ENCODE measurements at places on chromosomes 13 and 19. TPM values are rescaled to one million over a fixed set of nuclear protein-coding genes. Genes with fewer than 3 reads are reported as not detected.

Gene UNC13A
- 0.10 TPM for polyA plus RNA-seq

GRCh38 chr13:39326469-39327171 is 276.4 kb downstream of the LHFPL6 start:
- DNase-seq = no peak

Gene OLFM2
- 30.2 TPM for polyA plus RNA-seq

GRCh38 chr13:76696370-76696769 is 189.8 kb downstream of the KCTD12 start:
- no peak for DNase-seq

GRCh38 chr13:113460599-113460998 is 7.3 kb upstream of the ADPRHL1 start:
- no peak for DNase-seq

DNA sequence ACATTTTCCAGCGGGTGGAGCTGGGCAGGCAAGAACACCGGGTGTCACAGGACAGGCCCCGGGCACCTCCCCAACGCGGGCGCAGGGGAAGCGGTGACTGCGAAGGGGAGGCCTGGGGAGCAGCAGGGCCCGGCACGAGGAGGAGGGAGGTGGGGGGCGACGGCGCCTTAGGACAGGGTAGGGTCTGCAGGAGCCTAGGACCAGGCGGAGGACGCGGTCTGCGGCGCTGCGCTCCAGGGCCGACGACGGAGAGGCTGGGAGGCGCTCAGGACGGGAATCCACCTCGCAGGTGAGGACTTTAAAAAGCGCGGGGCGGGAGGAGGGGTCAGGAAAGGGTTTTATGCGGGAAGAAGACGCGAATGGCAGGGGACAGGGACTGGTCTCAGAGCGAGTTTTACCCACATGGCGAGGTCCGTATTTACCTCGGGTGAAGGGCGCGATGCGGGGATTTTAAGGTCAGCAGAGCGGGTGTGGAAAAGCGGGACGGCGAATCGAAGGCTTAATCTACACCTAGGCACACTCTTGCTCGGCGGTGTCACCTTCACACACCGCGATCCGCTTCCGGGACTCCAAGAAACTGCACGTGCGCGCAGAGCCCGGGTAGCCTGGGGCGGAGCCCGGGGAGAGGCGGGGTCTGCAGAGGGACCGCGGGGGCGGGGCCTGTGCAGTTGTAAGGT is 13.5 kb downstream of the ERVV-2 start:
- DNase-seq = no peak

- no peak for DNase-seq
Observed at GRCh38 chr13:105816994-105817393, 718.5 kb downstream of the EFNB2 start.

- DNase-seq = no peak
Observed at GRCh38 chr13:25132751-25133390, 36.9 kb downstream of the PABPC3 start.

DNA sequence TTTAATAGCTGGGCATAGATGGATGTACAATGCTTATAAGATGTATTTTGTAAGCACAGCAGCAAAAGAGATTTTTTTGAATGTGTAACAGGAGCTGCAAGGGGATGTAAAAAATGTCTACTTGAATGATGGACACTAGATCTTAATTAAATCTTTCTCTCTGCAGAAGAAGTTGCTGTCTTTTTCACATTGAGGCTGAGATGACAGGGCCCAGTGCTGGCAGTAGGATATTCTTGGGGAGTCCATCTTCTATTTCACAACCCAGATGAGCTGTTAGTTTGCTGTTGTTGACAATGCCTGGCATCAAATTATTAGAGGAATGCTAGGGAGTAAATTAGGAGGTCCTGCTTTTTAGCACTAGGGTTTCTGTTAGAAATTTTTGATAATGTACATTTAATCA is 698.7 kb downstream of the SLITRK5 start:
- DNase-seq = no peak

- DNase-seq = no peak
Observed at GRCh38 chr13:103730407-103730806, 664.2 kb upstream of the SLC10A2 start.

- no peak for DNase-seq
Observed at GRCh38 chr19:19406878-19407632, 1.6 kb downstream of the GATAD2A start.

DNA sequence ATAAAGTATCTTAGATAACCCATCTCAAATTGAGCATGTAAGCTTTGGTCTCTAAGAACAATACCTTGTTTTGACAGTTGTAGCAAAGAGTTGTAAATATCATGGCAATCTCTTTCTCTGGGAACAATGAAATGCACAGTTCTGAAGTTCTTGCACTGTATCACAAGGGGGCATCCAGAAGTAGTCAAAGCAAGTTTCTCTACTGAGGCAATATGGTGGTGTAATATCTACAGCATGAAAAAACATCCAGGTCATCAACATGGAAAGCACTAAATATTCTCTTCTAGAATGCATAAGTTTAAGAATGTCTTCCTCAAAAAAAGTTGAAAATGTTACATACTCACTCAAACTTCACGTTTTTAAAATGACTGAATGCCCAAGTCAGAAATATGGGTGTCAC is 19.6 kb downstream of the MTMR6 start:
- DNase-seq = no peak

Gene ZNF507
- polyA plus RNA-seq = 15.9 TPM

Gene PNMA8A
- polyA plus RNA-seq = 43.2 TPM

GRCh38 chr19:2096480-2097202 is at the start of gene IZUMO4:
Gene IZUMO4, plus strand, starts transcription at chr19:2096915. Its CDS starts 31 bp downstream, at chr19:2096946.
- peak; percentile 97 for DNase-seq

Gene F2RL3
- 0.18 TPM for polyA plus RNA-seq

GRCh38 chr13:77776704-77777103 is 79.2 kb downstream of the SLAIN1 start:
- no peak for DNase-seq

DNA sequence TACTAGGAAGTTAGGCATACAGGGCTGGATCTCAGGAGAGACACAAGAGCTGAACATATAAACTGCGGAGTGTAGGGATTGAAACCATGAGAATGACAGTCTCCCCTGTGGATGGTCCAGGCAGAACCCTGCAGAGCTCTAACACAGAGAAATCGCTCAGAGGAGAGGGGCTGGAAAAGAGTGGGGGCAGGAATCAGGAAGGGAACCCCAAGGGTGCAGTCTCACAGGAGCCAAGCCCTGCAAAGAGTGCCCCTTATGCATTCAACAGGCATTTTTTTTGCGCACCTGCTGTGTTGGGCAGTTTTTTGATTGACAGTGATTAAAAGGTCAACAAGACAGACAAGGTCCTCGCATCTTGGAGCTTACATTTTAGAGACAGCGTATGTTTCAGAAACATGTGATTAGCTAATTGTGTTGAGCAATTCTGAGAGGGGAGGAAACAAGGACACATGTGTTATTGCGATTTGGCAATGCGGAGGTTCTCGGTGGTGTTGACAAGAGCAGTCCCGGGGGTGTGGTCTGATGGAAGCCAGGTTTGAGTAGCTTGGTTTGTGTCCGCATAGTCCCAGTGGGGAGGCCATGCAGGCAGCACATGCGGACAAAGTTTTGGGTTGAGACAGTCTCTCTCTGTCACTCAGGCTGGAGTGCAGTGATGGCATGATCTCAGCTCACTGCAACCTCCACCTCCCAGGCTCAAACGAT is 182.6 kb upstream of the IRS2 start:
- no peak for DNase-seq

DNA sequence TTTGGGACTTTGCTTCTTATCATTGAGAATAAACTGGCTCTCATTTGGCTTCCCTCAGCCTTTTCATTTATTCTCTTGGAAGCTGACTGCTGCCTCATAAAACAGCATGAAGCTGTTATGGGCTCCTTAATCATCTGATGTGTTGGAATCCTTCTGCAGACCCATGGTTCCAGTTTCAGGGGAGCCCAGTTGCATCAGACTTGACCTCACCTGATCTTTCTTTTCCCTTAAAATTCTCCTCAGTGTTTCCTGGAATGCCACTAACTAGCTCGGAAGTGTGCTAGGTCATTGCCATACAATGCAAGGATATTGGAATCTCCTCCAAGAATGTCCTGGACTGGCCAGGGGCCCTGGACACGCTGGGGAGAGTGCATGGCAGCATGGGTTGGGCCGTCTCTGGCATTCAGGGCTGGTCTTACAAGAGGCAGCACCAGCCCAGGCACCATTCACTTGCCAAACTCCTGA is 158.7 kb downstream of the FLT1 start:
- no peak for DNase-seq

Gene C19orf67
- polyA plus RNA-seq = not detected

- DNase-seq = no peak
Observed at GRCh38 chr13:23848019-23848418, 41.2 kb downstream of the MIPEP start.

DNA sequence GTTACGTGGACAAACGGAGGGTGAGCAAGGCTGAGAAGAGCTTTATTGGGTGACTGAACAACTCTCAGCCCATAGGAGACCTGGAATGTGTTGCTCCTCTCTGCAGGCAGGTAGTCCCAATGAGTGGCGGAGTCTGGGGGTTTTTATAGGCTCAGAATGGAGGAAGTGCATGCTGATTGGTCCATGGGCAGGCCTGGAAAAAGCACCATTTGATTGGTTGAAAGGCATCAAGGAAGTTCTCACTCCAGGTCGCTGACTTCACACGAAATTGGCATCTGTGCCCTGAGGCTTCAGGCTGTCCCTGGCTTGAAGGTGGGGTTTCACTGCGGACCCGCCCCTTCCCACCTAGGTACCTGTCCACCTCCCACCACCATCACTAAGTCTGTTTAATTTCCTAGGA is 65.4 kb downstream of the SPATA13 start:
- no peak for DNase-seq

DNA sequence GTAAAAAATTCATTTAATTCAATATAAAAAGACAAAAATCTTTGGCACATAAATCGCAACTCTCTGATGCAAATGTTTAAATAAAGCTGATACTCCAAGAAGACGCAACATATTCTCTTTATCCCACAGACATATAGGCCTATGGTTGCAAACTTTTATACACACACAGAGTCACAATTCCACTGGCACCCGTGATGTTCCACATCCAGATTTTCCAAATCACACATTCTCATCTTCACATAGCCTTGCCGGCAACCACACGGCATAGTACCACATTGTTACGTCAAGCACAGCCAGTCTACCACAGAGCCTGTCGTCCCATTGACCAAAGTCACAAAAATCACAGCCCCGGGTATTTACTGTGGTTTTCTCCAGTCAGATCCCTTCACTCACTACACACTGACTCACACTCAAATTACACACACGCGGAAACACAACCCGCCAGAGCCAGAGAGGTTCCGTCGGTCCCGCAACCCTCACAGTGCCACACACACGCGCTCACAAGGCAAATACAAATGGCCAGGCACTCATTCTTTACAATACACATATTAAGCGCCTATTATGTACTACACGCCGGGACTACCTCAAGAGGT is 546 bp upstream of the ZNF546 start:
- DNase-seq = peak; percentile 40

Gene C1QTNF9B
- polyA plus RNA-seq = 2.5 TPM

DNA sequence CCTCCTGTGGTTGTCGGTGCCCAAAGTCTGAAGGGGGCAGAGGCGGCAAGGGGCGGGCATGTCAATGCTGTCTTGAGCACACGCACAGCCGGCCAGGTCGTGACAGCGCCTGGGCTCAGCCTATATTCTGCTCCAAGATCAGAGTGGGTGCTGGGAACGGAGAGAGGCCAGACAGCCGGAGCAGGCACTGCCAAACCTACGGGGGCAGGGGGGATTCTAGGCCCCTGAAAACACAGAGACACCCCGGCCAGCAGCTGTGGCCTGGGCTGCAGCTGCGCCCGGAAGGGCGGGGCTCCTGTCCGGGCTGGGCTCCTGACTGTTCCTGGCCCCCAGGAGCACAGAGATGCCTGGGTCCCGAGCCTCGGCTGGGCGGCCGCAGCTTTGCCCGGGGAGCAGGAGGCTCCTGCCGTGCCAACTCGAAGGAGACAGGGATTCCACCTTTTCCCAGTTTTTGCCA is 2662.9 kb upstream of the PCDH20 start:
- DNase-seq = no peak

Gene EBI3
- 0.72 TPM for polyA plus RNA-seq

DNA sequence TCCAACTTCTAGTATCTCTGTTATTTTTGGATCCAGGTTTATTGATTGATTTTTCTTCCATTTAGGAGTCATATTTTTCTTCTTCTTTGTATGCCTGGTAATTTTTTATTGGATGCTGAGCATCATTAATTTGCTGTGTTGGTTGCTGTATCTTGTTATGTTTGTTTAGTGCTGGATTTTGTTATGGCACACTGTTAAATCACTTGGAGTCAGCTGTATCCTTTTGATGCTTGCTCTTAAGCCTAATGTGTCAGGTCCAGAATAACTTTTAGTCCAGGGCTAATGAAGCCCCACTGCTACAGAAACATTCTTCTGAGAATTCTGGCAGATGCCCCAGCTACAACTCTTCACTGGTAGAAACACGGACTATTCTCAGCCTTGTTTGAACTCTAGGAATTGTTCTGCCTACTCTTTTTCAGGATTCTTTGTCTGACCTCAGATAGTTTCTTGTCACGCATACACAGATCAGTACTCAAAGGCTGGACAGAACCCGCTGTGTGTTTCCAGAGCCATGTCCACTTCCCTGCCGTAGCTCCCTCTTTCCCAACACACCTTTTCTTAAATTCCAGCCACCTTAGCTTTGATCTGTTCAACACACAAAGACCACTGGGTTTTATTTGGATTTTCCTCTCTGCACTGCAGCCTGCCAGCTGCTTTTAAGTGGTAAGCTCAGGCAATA is 137.1 kb upstream of the WASF3 start:
- DNase-seq = no peak

DNA sequence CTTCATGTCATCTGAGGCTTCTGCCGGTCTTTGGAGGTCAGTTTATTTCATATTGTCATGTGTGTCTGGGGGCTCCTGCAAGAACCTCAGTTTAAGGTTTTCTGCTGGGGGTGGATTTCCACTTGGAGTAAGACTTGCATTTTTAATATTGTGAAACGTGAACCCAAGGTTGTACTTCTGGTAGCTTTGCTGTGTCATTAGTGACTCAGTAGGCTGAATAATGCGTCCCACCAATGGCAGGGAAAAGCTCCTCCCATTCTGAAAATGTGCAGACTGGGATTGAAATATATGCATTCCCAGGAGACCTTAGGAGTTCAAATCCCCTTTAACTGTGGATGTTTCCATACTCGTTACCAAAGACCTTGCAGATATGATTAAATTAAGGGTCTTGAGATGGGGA is 46.2 kb downstream of the ING1 start:
- DNase-seq = no peak

Gene CGB3
- not detected for polyA plus RNA-seq

Gene CYSLTR2
- polyA plus RNA-seq = 0.12 TPM

- DNase-seq = no peak
Observed at GRCh38 chr13:24076109-24076508, 84.4 kb upstream of the SPATA13 start.

Gene EHD2
- polyA plus RNA-seq = 147 TPM

- DNase-seq = no peak
Observed at GRCh38 chr13:75639454-75639853, 3.3 kb downstream of the LMO7 start.

GRCh38 chr19:56272161-56272798 is at the start of gene EDDM13:
Gene EDDM13, plus strand, starts transcription at chr19:56272748. Its CDS starts 87 bp downstream, at chr19:56272835.
- DNase-seq = no peak

Gene MKNK2
- polyA plus RNA-seq = 116 TPM

DNA sequence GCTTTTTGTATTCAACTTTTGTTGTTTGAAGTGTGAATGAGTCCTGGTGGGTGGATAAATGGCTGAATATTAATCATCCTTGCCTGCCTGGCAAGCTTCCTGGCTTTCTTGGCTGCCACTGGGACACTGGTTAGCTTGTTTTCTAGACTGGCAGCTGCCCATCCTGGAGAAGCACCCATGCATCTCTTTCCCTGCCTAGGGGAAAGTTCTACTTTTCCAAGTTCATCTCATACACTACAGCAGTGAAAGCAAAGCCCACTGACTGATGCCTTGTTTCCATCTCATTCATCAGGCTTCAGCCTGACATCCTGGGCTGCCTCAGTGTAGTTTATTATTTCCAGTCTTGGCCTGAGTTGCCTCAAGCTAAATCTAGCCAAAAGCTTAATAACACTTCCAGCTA is 244.8 kb downstream of the PCDH20 start:
- DNase-seq = peak; percentile 7
